ENCODE measurements at places on chromosomes 1 and 21.

DNA sequence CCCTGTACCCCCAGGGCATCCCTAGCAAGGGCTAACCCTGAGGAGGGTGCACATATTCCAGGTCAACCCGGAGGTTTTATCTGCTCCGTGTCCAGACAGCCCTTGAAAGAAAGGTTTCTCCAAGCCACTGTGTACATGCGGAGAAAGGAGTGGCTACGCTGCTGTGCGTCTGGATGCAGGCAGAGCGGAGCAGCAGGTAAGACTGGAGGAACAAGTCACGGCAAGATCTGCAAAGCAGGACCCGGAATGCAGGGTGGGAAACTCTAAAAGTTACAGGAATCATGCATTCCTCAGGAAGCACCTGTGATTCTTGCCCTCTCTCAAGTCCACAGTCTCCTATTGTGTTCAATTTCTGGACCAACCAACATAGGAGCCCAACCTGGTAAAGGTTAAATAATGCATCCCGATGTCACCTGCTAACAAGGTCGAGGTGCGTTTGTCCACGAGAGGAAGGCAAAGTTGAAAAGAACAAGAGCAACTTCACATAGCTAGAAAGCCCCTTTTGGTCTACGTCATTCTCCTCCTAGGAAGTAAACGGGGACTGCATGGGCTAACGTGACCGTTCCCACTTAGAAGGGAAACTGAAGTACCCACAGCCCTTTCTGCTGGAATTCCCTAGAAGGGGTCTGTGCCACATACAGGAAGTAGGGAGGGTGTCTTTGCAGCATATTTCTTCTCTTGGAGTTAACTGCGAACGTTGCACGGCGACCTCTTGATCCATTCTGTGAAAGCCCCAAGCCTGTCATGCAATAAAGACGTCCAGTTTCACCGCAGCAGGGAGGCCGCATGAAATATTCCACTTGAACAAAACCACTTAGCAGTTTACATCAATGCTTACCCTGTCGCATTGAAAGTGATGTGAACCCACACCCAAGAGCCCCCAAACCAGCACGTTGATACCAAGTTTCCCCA, 5.8 kb downstream of the TIAM1 start:
- no peak for DNase-seq

GRCh38 chr1:22412932-22413727, 38.5 kb upstream of the ZBTB40 start:
- no peak for DNase-seq

DNA sequence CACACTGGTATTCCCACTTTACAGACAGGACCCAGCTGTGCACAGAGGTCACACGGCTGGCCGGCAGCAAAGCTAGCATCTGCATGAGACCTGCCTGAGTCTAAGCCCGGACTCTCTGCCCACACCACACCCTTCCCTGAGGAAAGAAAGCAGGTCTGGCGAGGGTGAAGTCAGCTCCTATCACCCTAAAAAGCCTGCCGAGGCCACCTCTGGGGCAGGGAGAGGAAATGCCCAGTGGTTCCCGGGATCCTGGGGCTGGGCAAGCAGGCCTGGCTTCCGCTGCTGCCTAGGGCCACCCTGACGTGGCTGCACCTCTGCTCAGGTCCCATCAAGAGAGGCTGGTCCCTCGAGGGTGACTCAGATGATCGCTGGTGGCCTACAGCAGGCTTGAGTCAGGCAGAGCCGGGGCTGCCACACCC, 42.2 kb downstream of the RAP1GAP start:
- no peak for DNase-seq

DNA sequence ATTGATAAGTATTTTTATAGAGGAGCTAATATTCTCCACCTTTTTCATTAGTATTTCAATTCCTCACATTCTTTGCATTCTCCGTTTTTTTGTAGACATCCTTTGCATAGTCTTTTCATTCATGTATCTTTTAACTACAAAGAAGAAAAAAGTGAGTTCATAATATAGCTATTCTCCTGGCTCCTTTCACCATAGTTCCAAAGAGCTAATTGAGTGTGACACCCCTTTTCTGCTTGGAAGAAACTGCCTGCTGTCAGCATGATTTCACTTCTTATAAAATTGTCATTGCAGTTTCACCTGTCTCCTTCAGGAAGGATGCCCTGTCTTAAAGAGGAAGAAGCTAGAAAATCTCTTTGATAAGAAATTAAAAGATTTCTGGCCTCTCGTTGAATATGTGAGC, 991.1 kb downstream of the KCNT2 start:
- DNase-seq: no peak

- no peak for DNase-seq
Observed at GRCh38 chr1:172484252-172484651, 40.4 kb upstream of the PIGC start.

DNA sequence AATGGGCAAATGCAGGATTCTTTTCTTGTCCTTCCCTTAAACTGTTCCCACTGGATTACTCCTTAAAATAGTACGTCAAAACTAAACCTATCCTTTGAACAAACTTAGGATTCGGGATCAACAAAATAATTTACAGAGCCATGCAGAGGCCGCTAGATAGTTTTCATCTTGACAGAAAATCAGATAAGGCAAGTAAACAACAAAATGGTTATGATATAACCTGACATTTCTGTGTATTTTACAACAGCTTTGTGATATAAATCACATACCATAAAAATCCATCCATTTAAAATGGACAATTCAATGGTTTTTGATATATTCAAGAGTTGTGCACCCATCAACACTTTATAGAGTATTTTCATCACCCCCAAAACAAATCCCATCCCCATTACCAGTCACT, 11.2 kb downstream of the SCAF4 start:
- no peak for DNase-seq

GRCh38 chr1:66446261-66447001, 87.5 kb upstream of the SGIP1 start:
- DNase-seq: no peak

GRCh38 chr1:15943992-15944307, 32.0 kb downstream of the ZBTB17 start:
- no peak for DNase-seq

DNA sequence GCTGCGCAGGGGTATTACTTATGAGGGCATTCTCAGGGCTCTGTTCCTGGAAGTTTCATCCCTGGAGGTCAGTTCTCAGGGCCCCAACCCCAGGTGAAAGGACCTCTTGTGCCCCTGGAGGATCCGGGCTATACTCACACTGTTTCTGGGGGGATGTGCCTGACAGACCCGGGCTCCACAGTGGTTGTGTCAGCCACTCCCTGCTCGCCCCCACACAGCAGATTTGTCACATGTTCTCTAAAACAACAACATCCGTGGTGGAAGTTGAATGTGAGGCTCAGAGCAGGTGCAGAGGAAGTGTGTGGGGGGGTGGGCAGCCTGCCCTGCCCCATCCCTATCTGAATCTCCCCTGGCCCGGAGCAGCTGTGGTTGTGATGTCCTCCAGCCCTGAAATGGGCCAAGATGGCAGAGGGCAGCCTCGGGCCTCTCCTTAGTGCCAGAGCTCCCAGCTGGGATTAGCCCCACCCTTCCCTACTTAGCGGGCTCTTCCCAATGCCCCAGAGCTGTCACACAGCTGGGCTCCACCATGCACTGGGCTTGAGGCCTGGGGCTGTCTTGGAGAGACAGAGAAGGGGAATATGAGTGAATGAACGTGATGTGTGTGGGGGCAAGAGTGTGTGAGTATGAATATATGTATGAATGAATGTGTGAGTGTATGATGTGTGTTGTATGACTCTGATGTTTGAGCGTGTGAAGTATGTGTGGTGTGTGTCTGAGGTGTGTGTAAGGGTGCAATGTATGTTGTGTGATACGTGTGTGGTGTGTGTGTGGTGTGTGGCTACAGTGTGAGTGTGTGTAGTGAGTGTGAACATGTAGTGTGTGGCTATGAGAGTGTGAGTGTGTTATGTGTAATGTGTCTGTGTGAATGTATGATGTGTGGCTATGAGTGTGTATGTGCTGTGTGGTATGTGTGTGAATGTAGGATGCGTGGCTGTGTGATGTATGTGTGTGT, 1.5 kb upstream of the FCMR start:
- DNase-seq: no peak

DNA sequence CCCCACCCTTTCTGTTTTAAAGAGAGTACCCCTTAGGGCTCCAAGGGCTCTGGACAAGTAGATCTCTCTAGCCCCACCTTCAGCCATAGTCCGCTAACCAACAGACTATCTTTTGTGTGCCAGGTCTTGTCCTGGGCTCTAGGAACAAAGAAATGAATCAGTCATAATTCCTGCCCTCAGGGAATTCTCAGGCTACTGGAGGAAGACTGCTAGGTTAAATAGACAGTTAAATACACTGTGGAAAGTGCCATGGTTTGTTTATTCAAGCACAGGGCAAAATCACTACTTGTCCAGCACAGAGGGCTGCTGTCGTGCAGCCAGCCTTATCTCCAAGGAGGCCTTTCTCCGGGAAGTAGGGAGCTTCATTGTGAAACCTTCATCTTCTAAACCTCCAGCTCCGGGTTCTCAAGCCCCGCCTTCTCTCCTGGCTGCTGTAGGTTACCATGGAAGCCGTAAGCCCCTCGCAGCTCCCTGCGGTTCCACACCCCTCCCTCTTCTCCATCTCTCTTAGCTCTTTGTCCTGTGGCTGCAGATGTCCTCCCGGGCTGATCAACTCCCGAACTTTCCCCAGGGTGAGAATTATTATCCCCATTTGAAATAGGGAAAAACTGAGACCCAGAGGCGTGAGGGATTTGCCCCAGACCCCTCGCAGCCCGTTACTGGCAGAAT, 29.8 kb downstream of the SHISAL2A start:
- no peak for DNase-seq

DNA sequence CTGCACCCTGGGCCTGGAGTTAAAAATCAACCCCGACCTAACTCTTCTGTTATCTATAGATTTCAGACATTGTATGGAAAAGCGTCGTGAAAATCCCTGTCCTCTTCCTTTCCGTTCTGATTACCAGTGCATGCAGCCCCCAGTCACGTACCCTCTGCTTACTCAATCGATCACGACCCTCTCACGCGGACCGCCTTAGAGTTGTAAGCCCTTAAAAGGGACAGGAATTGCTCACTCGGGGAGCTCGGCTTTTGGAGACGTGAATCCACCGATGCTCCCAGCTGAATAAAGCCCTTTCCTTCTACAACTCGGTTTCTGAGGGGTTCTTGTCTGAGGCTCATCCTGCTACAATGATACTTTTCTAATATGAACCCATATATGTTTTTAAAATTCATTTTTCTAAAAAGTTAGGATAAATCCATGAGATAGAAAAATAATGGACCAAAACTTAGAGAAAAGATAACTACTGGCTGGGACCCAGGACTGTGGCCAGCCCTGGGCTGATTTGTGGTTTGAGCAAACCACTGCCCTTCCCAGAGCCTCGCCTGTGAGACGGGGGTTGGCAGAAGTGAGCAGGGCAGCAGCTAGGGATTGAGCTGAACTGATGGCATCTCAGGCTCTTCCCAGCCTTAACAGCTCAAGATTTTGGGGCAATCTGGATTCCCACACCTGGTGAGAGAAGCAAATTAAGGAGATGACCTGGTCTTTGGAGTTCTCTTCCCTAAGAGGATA, 5.0 kb downstream of the UQCRHL start:
- DNase-seq: no peak

- DNase-seq: no peak
Observed at GRCh38 chr1:230127105-230128054, 60.3 kb downstream of the GALNT2 start.

GRCh38 chr1:150796374-150796773, 11.7 kb downstream of the CTSK start:
- no peak for DNase-seq

DNA sequence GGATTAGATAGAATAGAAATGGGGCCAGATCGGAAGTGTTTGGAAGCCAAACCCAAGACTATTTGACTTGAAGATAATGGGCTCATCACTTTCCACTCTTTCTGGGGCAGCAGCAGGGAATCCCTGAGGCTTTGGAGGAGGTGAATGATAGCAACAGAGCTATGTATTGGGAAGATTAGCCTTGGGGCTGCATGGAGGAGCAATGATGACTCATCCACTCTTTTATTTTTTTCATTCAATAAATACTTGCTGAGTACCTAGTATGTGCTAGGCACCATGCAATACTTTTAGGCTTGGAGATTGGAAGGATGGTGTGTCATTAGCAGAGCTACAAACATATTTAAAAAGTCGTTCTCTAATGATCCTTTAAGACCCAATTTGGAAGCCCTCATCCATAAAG, 166.9 kb upstream of the FOXD3 start:
- DNase-seq: no peak

DNA sequence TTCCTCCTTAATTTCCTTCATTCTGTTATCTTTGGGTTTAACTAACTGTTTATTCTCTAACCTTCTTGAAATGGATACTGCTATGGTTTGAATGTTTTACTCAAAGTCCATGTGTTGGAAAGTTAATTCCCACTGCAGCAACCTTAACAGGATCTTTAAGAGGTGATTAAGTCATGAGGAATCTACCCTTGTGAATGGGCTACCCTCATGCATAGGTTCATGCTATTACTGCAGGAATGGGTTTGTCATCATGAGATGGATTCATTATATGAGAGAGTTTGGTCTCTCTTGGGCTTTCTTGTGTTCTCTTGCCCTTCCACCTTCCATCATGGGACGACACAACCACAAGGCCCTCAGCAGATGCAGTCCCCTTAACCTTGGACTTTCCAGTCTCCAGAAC, 516.9 kb downstream of the ADGRL2 start:
- no peak for DNase-seq

GRCh38 chr1:200143347-200143746, 115.8 kb downstream of the NR5A2 start:
- no peak for DNase-seq

- DNase-seq: no peak
Observed at GRCh38 chr1:30824736-30825429, 67.3 kb upstream of the LAPTM5 start.

DNA sequence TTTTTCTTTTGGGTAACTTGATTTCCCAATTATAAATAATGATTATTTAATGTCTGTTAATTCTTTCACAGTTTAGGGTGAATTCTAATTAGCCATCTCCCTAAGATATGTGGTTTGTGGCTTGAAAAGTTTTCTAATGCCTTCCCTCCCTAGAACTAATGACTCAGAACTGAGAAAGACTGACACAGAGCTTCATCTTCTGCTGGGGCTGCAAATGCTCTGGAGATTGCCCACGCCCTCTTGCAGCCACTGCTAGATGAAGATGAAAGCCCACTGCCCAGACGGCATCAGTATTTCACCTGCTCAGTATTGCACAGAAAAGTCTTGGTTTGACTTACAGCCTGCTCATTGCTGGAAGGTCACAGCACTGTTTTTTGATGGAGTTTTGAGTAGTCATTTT, 101.5 kb downstream of the ST6GALNAC3 start:
- no peak for DNase-seq

DNA sequence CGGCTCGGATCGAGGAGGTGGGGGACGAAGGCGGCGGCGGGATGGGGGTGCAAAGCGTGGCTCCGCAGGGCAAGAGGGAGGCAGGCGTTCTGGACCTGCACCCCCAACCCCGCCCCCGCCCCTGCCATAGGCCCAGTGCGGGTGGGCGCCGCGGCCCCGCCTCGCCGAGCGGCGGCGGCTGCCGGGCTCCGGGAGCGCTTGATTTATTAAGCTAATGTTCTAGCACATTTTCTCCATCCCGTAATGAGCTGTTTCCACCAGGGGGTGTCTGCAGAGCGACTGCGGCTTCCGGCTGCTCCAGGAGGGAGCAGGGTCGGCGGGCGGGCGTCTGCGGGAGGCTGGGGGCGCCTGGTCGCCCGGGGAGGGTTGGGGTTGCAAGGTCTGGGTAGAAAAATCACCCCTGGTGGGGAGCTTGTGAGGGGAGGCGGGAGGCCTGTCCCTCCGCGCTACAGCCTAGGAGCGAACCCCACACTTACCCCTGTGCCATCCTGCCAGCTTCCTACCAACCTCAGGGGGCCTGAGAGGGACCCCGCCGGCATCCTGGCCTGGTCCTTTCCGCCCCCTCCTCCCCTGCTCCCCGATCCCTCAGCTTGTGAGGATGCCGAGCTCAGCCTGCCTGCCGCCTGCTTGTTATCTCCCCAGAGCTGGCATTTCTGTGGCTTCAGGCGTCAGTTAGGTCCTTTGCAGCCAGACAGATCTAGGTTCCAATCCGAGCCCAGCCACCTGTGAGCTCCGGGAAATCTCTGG, 48.5 kb upstream of the ACOT11 start:
- DNase-seq: no peak

Data from GOT3 (cell line).